ENCODE measurements at places on chromosomes 16 and 17.

GRCh38 chr17:78347453-78347852 is 12.4 kb downstream of the SOCS3 start:
- DNase-seq = no peak

DNA sequence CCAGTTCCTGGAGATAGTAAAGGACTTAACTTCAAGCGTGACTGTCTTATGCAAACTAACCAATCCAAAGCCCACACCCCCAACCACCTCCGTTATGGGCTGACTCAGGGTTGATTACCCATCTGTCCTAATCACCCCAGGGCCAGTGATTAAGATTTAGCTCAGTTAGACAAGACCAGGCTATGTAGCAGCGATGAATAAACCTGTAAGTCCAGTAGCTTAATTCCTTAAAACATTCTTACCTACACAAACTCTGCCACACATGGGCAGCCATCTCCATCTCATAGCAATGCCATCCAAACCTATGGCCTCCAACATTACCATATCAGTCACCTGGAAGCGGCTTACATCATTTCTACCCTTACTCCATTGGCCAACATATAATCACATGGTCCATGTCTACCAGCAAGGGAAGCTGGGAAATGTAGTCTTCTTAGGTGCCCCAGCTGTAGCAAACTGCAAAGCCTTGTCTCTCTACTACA is 266.7 kb downstream of the SHISA9 start:
- no peak for DNase-seq

- DNase-seq = no peak
Measured at GRCh38 chr16:30064729-30065101, 845 bp upstream of the ALDOA start.

DNA sequence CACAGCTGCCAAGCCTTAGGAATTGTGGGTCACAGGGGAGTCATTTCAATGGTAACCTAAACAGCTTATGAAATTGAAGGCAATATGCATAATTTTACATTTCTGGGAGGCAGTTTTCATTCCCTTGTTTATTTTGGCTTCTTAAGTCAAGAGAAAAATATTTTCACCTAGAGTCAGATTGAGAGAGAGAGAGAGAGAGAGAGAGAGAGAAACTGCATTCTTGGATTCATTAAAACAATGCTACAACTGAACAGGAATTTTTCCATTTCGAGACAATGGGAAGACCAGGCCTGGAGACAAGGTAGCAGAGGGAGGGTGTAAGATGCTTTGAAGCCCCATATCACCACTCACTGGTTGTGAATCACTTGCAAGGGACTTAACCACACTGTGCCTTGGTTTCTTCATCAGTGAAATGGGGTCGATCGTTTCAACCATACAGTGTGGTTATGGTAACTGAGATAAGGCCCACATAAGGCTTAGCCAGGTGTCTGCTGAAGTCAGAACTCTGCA is 224.7 kb upstream of the IRX3 start:
- no peak for DNase-seq

DNA sequence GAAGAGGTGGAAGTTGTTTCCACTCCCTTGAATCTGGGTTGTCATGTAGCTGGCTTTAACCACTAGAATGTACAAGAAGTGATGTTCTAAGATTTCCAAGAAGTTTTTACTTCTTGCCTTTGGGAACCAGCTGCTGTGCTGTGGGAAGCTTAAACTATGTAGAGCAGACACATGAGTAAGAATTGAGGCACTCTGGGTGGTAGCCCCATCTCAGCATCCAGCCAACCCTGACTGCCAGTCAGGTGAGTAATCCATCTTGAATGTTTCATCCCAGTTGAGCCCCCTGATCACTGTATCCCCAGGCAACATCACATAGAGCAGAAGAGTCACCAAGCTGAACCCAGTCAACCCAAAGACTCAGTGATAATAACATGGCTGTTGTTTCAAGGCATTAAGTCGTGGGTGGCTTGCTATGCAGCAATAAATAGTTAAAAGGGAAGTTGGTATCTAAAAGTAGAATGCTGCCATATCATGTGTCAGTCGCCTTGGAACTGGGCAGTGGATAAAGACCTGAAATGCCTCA is 62.8 kb upstream of the GPR139 start:
- no peak for DNase-seq

- no peak for DNase-seq
Measured at GRCh38 chr16:55585631-55586030, 19.1 kb downstream of the CAPNS2 start.

DNA sequence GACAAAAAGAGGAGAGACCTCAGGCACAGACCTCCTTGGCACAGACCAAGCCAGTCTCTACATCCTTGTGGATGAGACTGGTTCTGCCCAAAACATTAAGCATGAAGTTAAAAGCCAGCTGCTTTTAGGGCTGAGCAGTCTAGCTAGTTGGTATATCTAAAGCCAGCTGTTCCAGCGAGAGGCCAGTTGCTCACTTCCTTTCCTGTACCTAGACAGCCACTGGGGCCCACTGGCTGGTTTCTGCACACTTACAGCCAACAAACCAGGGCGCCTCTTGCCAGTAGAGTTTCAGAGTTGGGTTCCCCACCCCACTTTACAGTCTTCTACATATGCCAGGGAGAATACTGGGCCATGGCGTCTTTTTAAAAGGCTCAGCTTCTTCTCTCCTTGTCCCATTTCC is 242.4 kb downstream of the ZFHX3 start:
- DNase-seq = no peak

GRCh38 chr16:13110124-13110796 is 208.9 kb downstream of the SHISA9 start:
- no peak for DNase-seq

- DNase-seq = no peak
Measured at GRCh38 chr17:8836821-8837562, 30.5 kb downstream of the PIK3R6 start.

DNA sequence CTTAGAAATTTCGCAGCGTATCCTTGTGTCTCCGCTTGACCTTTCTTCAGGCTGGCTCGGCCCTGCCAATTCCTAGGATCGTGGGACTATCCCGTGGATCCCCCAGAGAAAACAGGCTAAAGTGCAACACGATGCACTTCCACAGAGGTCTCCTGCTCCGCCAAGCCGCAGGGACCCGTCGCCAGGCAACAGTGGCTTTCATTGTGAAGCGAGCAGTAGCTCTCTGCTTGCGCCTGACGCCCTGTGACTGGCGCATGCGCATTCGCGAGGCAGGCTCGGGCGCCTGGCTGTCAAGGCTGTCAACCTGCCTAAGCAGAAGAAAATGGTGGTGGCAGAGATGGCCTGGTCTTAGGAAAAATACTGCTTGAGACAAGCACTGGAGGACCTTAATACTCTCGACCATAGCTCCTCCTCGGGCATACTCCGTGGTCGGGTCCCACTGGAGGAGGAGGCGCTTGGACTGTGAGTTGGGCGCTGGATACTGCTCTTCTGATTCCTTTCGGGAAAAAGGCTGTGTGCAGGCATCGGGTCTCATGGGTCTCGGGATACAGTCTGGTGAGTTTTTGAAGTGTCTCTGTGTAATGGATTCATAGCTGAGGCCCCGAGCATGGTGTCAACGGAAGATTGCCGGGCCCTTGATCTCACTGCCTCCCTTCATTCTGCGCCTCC is 2336.1 kb downstream of the TP53TG3F start:
- DNase-seq = peak; percentile 15

- DNase-seq = no peak
Measured at GRCh38 chr16:10729104-10730048, 14.3 kb upstream of the NUBP1 start.

GRCh38 chr17:39146273-39146672 is 5.2 kb downstream of the PLXDC1 start:
- no peak for DNase-seq

GRCh38 chr16:77993111-77993985 is 29.0 kb upstream of the CLEC3A start:
- DNase-seq = no peak

- DNase-seq = no peak
Measured at GRCh38 chr17:46836500-46836899, 14.9 kb upstream of the WNT9B start.

- no peak for DNase-seq
Measured at GRCh38 chr17:55063885-55064874, 95.6 kb downstream of the STXBP4 start.

DNA sequence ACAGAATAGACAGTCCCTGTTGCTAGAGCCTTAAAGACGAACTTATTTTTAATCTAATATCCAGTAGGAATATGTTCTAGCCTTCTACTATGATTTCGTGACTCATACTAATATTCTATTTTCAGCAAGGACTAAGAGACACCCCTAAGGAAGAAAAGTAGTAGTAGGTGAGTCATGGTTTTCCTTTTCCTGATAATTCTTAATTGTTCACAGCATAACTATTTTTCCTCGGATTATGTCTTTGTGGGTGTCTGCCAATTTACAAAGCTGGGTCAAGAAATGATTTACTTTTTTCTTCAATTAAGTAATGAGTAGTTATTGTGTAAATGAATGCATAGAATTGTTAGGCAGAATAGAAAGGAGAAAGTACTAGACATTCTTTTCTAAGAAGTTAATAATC is 292.2 kb downstream of the TOX3 start:
- DNase-seq = no peak

DNA sequence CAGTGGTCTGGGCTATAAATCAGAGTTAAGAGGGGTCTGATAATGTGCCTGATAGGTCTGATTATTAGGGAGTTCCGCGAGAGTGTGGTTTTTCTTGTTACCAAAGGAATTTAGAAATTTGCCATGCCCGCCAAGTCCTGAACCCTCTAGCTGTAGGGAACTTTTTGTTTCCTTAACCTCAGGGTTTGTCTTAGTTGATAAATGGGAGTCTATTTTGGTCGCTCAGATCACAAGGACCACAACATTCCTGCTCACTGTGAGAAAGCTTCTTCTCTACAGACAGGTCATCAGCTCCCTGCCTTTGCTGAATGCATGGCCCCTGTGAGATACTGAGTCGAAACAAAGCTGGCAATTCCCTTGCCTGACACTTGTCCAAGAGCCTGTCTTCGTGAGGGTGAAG is 497.8 kb downstream of the HS3ST4 start:
- no peak for DNase-seq

GRCh38 chr17:60392845-60393702 is 1.1 kb upstream of the USP32 start:
- peak; percentile 59 for DNase-seq

GRCh38 chr17:50651661-50652060 is 17.0 kb downstream of the ABCC3 start:
- DNase-seq = no peak

DNA sequence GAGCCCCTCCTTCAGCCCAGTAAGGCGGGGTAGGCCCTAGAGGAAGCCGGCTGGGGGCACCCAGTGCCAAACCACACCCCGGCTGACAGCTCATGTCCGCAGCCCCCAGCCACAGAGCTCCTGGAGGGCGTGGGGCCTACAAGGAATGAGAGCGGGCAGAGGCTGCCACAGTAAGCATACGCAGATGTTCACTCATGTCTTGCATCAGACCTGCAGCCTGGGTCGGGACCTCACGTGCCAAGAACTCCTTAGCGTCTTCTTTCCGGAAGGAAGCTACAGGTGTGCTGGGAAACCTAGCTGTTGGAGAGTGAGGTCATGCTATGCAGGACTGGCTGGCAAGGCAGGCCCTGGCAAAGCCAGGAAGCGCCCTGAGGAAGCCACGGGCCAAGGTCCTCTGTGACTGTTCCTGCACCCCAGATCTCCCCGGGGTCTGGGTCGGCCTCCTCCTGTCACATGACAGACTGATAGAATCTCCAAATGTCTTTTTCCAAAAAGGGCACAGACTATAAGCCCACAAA is 1.6 kb downstream of the ZNF598 start:
- no peak for DNase-seq

DNA sequence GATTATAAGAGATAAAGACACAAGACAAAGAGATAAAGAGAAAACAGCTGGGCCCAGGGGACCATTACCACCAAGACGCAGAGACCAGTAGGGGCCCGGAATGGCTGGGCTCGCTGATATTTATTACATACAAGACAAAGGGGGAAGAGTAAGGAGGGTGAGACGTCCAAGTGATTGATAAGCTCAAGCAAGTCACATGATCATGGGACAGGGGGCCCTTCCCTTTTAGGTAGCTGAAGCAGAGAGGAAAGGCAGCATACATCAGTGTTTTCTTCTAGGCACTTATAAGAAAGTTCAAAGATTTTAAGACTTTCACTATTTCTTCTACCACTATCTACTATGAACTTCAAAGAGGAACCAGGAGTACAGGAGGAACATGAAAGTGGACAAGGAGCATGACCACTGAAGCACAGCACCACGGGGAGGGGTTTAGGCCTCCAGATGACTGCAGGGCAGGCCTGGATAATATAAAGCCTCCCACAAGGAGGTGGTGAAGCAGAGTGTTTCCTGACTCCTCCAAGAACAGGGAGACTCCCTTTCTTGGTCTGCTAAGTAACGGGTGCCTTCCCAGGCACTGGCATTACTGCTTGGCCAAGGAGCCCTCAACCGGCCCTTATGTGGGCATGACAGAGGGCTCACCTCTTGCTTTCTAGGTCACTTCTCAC is 63.9 kb upstream of the ARL4D start:
- DNase-seq = no peak

DNA sequence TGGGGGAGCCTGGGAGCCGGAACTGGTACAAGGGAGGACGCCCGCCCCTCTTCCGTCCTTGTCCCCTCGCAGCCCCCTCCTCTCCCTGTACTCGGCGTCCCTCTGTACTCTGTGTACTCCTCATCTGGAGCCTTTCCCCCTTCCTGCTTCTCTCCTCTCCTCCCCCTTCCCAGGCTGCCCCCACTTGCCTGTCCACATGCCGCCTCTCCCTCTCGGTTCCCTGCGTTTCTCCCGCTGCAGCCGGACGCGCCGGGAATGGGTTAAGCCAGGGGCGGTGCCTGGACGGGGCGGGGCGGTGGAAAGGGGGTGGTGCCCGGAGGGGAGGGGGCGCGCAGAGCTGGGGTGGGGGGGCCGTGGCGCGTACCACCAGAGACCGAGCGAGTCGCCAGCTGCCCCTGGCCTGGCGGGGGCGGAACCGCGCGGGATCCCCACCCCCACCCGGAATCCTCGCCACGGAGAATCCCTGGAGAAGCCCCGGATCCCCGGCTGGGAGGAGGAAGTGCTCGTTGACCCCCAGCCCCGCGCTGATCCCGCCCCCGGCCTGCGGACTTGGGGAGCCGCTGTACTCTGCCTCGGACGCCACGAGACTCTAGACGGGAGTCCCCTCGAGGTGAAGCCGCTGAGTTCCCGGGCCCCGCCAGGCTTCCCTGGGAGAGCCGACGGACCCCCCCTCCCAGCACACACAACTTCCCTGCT is 22.6 kb downstream of the GJD3 start:
- DNase-seq = peak; percentile 25

DNA sequence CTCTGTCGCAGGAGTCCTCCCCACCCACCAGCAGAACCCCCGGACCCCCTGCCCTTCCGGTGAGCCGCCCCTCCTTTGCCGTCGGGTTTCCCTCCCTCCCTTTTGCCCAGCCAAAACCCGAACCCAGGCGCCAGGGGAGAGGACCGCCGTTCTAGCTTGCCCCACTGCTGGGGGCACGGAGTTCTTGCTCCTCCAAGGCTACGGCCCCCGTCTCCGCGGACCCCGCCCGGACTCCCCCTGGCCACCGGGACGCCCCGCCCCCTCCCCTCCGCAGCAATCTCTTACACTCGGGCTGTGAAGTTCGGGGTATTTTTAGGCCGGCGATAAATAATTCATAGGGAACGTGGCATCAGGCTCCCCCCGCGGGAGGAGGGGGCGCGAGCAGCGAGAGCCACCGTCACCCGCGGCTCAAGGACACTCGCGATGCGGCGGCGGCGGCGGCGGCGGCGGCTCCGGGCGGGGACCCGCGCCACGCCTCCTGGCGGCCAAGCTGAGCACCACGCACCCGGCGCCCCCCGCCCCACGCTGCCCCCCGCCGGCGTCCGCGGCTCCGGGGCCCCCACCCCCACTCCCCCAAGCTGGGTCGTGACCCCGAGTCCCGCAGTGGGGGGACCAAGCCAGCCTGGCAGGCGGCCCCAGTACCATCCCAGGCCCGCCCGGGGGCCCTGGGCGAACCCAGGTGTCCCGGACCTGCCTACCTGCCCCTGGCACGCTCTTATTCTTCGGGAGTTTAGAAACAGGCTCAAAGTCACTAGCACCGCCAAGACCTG is at the start of gene GRIN2C:
Gene GRIN2C, minus strand, starts transcription at position 427 of the 770 bp plus-strand sequence. CDS start 4,793 bp downstream, outside the sequence.
- no peak for DNase-seq

Data from NCI-H1092 treated with DMSO at 0.1 percent for 48 hours (cell line).